ENCODE measurements at places on chromosomes 5 and 9.

GRCh38 chr5:38639377-38640358 lies 83.2 kb upstream of the LIFR start:
- no peak for DNase-seq

GRCh38 chr5:129094087-129094923 lies at the start of gene ISOC1:
ISOC1 (plus strand) TSS chr5:129094749; CDS start chr5:129094767, 18 bp downstream.
- DNase-seq, result peak; percentile 96

GRCh38 chr9:12702160-12702758 lies 9.1 kb downstream of the TYRP1 start:
- peak; percentile 80 for DNase-seq

DNA sequence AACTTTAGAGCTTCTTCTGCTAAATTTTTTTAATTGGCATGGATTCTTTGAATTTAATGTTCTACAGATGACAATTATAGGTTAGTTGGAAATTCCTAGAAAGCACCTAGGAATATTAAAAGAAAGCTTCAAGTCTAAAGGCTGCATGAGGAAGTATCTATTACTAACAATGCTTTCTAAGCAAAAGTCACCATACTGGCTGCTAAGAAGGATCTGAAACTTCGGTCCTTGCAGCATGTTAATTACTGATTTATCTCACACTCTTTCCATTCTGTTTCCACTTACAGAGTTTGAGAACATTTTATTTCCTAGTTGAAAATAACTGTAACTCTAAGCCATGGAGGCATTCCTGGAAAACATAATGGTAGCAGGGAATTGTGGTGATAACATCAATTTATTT lies 8.4 kb downstream of the SEMA6A start:
- DNase-seq, result no peak

- no peak for DNase-seq
Measured at GRCh38 chr5:39892708-39893107, 467.9 kb upstream of the DAB2 start.

GRCh38 chr9:90816690-90817089 lies 15.1 kb downstream of the SYK start:
- no peak for DNase-seq

- peak; percentile 49 for DNase-seq
Measured at GRCh38 chr9:20197976-20198685, 409.3 kb upstream of the SLC24A2 start.

GRCh38 chr9:1238407-1238806 lies 188.2 kb downstream of the DMRT2 start:
- no peak for DNase-seq

- no peak for DNase-seq
Measured at GRCh38 chr5:77645995-77646639, 7.6 kb upstream of the OTP start.

DNA sequence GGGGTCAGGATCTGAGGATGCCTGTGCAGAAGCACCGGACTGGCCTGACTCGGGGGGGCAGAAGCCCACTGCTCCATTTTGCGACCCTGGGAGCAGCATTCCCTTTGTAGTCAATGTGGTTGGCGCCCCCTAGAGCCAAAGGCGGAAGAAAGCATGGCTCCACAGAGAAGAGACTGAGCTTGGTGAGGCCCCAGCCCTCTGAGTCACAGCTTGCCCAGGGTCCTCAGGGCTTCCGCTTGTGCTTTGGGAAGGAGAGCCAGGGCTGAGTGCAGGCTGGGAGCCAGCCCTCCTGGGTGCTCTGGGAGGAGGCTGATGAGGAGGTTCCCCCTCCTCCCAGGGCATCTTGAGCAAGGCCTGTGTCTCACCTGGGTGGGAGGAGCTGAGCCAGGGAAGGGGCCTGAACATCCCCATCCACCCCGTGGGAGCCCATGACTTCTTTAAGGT lies 5.5 kb upstream of the AQP3 start:
- DNase-seq, result peak; percentile 87

DNA sequence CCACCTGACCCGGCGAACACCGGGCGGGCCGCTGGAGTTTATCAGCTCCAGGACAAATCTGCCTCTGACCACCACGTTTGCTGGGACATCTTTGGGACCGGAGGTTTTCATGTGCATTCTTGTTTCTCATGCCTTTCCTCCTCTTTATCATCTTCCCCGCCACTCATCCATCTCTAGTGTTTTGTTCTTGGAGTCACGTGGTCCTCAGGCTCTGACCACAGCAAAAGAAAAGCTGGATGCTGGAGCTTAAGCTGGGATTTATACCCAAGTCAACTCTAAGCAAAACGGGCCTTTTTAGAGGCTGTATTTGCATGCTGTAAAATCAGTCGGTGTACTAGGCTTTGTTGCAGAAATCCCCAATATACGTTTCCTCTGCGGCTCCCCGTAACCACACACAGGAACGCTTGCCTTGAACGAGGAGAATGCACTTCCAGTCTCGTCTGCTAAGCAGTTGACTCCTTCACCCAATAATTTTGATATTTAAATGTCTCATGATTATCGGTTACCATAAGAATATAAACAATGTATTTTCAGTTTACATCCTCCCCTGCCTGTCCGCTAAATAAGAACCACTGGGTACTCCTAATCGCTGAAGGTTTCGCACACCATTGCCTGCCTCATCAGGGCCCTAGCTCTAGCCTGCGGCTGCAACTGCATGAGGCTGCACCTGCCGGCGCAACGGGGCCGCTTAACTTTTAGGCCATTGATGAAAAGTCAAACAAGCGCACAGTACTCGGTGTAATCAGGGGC lies 560 bp upstream of the NDUFS6 start:
- DNase-seq, result peak; percentile 84

- DNase-seq, result no peak
Measured at GRCh38 chr5:151106043-151106442, 25.2 kb upstream of the TNIP1 start.

DNA sequence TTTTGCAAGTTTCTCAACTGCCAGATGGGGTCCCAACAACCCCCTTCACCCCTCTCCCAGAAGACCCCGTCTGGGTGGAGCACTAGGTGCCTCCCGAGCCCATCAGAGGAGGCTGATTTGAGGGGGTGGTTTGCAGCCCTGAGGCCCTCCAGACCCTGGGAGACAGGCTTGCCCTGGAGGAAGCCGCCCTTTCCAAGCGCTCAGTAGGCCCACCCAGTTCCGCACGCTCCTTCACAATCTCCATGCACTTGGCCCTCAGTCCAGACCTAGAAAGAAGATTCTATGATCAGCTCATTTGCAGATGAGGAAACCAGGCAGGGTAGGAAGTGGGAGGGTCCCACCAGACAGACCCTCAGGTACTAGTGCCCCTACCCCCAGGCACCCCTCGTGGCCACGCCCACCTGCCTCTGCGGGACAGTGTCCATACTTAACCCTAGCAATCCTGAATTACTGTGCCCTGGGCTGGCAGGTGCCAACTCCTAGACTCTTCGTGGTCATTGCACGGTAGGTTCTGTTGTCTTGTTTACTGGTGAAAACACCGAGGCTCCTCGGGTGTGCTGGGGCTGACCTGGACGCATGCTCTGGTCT lies 22.3 kb downstream of the OR2V1 start:
- DNase-seq, result no peak

GRCh38 chr9:126606483-126606870 lies 7.3 kb upstream of the LMX1B start:
- no peak for DNase-seq

GRCh38 chr5:138737494-138738265 lies 15.5 kb upstream of the CTNNA1 start:
- no peak for DNase-seq

DNA sequence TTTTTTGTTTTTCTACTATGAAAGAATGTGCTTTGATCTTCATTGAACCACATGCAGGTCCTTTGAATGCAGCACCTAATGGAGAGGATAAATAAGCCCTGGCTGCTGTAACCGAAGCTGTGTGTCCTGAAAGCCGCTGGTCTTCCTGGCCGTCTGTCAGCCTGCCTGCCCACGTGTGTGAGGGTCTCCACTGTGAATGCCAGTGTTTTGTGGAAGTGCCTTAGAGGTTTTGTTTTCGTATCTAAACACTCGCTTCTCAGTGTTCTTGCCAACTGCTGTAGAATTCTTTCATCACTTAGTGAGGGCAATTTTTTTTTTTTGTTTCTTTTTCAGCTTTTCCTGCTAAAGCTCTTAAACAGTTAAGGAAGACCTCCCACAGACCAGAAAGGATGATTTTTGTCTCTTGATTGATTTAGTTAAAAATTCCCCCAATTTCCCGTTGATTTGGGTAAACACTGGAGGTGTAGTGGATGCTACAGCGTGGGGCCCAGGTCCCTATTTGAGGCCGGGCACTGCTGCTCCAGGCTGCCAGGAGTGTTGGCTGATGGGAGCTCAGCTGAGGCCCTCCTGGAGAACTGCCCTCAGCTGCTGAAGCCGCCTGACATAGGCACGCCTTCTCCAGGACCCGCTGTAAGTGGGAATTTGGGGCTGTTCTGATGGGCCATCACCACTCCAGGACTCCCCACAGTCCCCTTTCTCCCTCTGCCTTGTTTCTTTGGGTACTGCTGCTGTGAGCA lies 29.2 kb upstream of the PTCH1 start:
- no peak for DNase-seq

- no peak for DNase-seq
Measured at GRCh38 chr9:14214065-14214684, 99.8 kb downstream of the NFIB start.

GRCh38 chr9:106075960-106076327 lies 381.6 kb downstream of the TMEM38B start:
- no peak for DNase-seq

DNA sequence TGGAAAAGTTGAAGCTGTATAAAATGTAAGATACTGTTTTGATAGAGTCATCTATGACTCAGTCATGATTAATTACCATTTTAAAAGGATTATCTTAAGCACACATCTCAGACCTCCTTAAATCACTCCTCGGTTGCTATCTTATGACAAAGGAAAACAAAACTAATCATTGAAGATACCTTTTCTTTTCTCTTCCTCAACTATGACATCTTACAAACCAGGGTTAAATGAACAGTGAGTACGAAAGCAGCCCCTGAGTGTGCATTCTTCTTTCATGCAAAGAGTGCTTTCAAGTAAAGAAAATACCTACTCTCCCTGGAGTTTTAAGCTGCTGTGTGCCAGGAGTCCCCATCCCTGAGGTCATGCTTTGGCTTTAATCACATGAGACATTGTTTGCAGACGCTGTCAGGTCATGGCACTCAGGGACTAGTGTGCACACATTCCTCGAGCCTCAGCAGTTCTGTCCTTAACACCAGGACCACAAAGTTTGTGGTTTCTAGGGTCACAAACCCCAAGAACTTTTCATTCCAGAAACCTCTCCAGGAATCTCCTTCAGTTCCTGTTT lies 86.7 kb upstream of the ICE1 start:
- DNase-seq, result peak; percentile 18

GRCh38 chr5:78353520-78353919 lies 6.9 kb upstream of the SCAMP1 start:
- no peak for DNase-seq

DNA sequence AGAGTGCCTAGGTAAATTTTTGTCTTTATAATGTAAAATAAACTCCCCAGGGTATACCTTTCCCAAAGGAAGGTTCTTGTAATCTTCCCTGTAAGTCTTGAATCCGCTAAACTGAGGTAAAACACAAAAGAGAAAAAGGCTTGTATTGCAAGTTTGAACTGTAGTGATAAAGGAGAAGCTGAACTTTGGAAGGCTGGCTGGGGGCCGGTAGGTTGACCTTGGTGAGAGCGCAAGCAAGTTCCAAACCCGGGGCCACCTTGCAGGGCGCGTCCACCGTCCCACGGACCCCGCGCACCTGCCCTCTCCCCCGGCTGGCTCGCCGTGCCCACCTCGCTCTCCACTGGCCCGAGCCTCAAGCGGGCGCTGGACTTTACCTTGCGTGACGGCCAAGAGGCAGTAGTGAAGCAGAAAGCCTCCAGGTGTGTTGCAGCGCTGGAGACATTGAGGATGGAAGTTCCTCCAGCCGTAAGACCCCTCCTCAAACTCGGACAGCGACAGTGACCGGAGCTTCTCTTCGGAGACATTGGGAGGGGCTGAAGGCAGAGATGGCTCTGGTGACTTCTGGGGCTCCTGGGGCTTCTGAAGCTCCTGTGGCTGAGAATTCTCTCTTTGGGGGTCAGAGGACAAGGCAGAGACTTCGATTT lies 428 bp downstream of the SLCO4C1 start:
- DNase-seq, result no peak

DNA sequence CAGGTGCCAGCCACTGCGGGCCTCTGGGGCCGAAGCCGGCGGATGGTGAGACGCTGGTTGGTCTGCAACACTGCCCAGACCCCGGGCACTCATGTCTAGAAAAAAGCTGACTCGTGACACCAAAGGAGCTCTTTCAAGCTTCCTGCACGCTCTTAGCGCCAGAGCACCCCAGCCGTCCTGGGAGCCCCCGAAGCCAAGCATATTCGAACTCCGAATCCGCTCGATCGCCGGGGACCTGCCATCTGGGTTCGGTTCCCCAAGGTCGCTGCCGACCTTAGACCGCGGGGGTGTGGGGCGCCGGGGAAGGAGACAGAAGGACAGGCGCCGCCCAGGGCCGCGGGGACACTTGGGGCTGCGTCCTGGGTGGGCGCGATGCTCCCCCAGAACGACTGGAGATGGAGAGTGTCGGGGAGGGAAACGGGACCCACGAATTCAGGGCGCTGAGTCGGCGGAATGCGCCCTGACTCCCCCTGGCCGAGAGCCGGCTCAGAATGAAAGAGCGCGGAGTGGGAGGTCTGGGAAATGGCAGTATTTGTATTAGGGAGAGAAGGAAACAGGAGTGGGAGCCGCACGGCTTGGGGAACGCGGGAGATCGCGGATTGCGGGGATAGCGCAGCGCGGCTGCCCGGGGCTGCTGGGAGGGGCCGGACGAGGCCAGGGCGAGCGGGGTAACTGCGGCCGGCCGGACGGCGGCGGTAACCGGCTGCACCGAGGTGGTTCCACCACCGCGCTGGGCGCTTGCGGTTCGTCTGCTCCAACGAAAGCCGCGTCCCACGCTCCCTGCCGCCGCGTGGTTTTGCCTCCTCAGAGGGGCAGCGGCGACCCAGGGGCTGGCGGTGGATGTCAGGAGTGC lies 20.1 kb upstream of the MARCHF6 start:
- DNase-seq, result peak; percentile 72

- DNase-seq, result peak; percentile 92
Measured at GRCh38 chr5:83721953-83722901, 1.6 kb upstream of the HAPLN1 start.

GRCh38 chr5:16510098-16510497 lies 44.5 kb upstream of the ZNF622 start:
- DNase-seq, result no peak

- DNase-seq, result no peak
Measured at GRCh38 chr9:95171596-95171995, 145.9 kb downstream of the FANCC start.

GRCh38 chr9:21607576-21607975 lies 125.5 kb upstream of the IFNE start:
- DNase-seq, result no peak

DNA sequence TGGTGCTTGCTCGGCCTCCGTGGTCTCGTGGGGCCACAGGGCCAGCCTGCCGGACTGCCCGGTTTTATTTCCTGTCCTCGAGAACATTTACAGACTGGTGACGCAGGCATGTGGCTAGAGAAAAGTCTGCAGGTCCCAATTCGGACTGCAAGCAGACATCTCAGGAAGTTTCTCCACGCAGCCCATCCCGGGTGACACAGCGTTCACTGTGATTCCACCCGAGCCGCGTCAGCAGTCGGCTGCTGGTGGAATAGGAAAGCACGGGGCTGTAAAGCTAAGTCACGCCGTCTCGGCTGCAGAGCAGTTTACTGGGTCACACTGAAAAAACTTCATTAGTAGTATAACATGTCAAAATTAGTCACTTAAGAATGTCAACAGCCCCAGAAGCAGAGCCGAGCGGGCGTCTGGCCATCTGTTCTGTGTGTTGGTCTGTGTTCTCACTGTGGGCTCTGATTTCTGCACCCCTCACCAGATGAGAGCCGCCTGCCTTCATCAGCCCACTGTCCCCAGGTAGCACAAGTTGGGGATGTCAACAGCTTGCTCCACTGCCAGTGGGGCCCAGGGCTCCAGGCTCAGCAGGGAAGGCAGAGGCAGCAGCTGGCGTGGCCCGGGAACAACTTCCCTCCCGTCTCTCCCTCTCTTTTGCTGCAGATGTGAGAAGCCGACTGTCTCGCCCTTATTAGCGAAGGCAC lies 363.7 kb downstream of the IRX2 start:
- DNase-seq, result no peak

Measured in neural progenitor cell (in vitro differentiated cells).